Fibroblast of skin of left quadriceps (primary cell): ENCODE measurements at places on chromosomes 11 and 22.

- DNase-seq, result no peak
Measured at GRCh38 chr11:285894-286220, 3.1 kb upstream of the PGGHG start.

GRCh38 chr11:74466916-74467885 lies at the start of gene KCNE3:
Gene KCNE3 (minus strand): TSS chr11:74467549. CDS start chr11:74457563, 9,986 bp downstream.
- DNase-seq, result no peak

DNA sequence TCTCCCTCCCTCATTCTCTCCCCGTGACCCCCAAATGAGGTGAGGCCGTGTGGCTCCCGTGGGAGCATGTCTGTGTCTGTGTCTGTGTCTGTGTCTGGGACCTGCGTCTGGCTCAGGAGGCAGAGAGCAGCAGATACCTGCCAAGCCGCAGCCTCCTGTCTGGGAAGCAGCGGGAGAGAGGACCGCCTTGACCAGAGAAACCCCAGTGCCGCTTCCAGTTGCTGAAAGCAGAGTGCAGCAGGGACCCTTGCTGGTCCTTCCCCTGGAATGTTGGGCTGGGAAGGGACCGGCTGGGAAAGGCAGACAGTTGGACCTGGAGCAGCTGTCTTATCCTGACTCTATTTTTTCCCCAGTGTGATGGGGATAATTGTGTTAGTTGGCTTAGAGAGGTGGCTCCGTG lies 525 bp downstream of the CSDC2 start:
- no peak for DNase-seq

DNA sequence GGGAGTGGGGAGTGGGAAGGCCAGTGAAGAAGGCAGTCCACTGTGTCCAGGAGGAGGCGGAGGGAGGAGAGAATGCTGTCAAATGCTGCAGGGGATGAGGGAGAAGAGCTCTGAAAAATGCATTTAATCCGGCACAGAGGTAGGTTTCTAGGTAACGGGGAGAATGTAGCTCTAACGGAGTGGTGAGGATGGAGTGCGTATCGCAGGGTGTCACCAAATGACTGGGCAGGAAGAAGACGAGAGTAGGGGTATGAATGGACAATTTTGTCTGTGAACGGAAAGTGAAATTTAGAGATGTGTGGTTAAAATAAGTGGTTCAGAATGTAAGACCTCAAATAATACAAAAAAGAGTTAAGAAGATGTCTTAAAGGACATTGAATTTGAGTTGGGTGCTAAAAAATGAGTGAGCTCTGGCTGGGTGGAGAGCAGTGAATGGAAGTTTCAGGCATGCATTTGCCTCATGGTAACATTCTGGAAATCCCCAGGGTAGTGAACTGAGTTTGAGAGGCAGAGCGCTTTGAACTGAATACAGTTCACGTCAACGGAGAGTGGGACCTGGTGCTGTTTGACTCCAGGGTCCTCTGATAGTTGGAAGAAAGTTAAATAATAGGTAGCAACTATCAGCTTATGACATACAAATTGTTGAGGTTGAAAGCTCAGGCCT lies 81.3 kb upstream of the CADM1 start:
- DNase-seq, result no peak

GRCh38 chr22:20533879-20534265 lies 26.5 kb downstream of the MED15 start:
- DNase-seq, result no peak

GRCh38 chr11:59186130-59186594 lies 14.2 kb downstream of the DTX4 start:
- DNase-seq, result no peak

DNA sequence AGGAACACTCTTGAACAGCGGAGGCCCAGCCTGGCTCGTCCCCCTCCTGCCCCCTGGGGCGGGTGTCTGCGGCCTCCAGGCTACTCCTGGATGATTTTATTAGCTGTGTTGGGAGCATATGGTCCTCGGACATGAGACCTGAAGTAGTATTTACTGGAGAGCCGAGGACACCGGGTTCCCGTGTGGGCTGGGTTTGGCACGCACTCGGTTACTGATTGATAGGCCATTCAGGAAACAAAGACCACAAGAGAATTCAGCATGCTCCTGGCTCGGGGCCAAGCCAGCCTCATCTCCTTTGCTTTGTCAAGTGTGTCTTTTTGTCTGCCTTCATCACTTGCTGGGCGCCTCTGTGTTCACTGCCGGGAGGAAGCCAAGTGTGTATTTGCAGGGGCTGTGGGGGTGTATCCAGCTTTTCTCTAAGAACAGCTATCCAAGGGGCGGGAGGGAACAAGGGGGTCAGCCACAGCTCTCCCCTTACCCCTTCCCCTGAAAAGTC lies 9.7 kb downstream of the FXYD2 start:
- DNase-seq, result no peak

- DNase-seq, result no peak
Measured at GRCh38 chr22:49503321-49503720, 324.4 kb downstream of the BRD1 start.

GRCh38 chr11:22774716-22775115 lies 54.9 kb downstream of the SVIP start:
- no peak for DNase-seq

DNA sequence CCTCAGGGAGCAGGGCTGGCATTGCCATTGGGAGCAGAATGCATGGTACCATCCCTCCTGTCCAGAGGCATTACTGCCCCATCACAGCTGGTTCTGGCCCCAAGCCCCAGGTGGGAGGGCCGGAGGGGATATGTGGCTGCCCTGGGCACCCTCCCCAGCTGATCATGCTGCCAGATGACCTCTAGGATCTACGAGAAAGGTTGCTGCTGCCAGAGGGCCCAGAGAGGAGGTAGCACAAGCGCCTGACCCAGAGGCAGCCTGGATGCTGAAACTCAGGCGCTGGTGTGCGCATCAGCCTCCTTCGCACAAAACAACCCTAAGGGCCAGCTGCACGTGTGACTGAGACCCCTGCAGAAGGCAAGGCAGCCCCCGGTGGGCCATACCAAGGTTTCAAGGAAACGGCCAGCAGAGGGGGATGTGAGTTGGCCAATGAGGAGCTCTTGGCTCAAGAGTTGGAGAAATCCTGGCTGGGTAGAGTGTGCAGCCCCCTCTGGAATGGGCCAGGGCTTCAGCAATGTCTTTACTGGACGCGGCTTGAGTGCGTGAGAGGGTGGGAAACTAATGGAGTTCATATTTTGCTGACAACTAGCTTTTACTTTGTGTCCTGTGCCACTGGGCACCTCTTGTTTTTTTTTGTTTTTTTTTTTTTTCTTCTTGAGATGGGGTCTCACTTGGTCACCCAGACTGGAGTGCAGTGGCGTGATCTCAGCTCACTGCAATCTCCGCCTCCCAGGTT lies 88.3 kb upstream of the PARVA start:
- DNase-seq, result no peak

DNA sequence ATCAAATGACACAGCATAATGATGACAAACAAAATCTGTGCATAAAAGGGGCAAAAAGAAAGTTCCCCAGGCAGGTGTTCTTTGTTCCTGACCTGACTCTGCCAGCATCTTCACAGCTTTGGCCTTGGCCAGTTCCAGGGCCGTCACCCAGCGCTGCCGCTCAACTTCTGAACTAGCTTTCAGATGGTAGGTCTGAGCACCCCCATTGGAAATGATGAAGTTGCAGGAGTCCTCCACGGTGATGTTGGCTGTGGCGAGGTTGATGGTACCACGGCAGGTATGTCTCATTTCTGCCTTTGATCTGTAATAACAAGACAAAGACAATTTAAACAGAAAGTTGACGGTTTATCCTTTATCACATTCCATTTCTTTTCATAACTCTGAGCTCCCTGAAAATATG lies 5.3 kb downstream of the OSBP start:
- no peak for DNase-seq

DNA sequence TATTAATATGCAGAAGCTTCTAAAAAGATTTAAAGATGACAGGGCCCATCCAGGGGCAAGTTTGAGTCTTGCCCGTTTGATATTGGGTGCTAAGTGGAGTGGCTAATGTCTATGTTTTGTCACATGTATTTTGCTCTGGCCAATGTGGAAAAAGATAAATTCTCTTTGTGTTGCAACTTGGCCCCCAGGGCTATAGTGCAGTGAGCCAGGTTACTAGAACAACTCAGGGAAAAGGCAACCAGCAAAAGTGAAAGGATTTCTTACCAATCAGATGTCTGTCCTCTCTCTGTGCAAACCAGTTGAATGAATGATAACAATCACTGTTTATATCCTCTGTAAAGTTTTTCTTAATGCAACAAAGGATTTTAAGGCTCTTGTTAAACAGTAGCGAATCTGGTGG lies 4.6 kb upstream of the CLNS1A start:
- DNase-seq, result no peak

- no peak for DNase-seq
Measured at GRCh38 chr11:17865765-17866428, 131.3 kb downstream of the KCNC1 start.

- no peak for DNase-seq
Measured at GRCh38 chr11:63764679-63765647, 3.6 kb downstream of the ZFTA start.

DNA sequence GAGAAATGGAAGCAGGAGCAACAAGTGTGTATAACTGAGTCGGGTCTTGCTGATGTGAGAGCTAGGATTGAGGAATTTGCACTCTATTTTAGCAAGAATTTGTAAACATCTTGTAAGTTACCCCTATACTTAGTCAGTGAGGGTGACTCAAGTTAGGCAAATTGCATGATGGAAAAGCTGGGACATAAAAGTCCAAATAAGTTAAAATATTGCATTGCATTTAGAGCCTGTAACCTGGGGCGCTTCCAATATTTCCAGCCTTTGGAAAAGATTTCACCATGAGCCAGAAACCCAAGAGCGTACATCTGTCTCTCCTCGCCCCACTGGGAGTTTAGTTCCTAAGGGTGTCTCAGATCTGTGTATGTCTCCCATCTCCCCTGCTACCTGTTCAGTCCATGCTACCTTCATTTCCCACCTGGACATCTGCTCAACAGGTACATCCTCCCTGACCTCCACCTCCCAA lies 37.0 kb upstream of the ACCSL start:
- peak; percentile 69 for DNase-seq

DNA sequence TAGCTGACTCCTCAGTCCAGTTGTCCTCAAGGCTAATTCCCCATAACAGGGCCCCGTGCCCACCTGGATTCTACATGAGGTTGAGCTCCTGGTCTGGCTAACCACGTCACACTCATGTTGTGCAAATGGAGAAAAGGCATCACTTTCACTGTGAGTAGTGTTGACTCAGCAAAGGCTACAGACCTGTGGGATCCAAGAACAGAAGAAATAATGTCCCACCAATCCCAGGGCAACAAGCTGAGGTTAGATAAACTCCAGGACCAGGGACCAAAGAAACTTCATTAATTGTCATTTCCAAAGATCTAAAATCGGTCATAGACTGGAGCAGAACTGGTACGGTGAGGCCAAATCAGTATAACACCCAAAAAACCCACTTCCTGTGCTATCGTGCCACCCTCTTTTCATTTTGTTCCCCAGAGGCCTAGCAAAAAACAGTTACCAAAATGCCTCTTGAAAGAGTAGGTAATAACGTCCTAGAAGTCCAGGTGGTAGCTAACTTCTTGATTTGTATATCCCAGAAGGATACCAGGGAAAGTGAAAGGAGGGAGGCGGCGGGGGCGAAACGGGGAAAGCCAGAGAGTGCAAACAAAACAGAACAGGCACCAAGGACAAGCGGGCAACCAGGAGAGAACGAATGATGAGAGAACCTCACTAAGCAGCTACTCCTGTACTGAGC lies 1.4 kb downstream of the PCSK7 start:
- no peak for DNase-seq

GRCh38 chr11:7639643-7640025 lies 33.7 kb downstream of the CYB5R2 start:
- DNase-seq, result no peak

DNA sequence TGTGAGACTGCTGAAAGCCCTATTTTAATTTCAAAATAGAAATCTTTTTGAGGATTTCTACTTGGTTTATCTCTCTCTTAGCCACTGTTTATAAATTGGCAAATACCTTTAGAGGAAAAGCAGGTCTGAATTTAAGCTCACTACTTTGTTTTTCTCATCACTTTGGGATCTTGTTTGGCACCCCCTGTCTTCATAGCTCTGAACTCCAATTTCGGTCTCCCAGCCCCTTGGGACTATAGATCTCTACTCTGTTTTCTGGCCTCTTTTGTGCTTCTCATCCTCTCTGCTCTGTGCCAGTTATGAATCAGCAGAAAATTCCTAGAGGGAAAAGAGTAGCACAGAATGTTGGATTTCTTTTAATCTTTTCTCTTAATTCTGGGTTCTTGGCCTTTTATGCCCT lies 118.3 kb downstream of the CYP2R1 start:
- DNase-seq, result no peak

- DNase-seq, result no peak
Measured at GRCh38 chr11:68440224-68440623, 20.3 kb upstream of the PPP6R3 start.

DNA sequence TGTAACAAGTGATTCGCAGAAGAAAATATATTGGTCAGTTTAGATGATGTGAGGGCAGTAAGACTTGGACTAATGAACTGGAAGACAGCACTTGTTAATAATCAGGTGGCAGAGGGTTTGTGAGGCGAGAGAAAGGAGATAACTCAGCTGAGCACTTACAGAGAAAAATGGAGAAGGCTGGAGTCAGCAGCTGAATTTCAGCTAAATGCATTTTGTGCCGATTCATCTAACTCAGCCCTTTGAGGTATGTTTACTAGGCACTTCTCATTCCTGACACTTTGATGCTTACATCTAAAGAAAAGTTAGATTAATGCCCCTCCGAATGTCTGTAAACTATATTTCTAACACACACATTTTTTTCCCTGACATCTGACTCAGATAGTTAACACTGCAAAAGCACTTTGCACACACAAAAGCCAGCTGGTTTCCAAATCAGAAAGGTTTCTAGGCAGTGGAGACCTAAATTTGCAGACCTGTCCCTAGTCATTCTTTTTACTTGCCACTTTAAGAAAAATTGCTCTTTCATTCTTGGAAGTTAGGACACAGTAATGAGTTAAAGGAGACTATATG lies 859.5 kb upstream of the CCDC90B start:
- no peak for DNase-seq

DNA sequence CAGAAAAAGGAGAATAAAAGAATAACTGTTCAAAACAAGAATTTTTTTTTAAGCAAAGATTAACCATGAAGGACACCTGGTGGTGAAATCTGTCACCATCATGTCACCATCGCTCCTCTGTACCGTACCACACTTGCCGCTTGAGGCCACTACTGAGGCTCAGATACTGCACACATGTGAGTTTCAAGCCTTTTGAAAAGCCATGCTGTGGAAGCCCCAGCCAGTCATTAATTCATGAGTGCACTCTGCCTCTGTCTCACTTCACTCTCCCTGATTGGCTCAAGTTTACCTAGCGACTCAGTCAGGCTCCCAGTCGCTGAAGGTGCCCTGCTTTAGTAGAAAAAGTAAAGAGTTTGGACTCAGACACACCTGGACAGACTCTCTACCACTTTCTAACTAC lies 6.6 kb upstream of the MS4A12 start:
- DNase-seq, result no peak

GRCh38 chr11:30424321-30424720 lies 101.4 kb downstream of the ARL14EP start:
- no peak for DNase-seq
